ENCODE measurements at places on chromosomes 13 and 19.

GRCh38 chr13:64553411-64554129 is 2676.6 kb downstream of the PCDH9 start:
- no peak for DNase-seq

DNA sequence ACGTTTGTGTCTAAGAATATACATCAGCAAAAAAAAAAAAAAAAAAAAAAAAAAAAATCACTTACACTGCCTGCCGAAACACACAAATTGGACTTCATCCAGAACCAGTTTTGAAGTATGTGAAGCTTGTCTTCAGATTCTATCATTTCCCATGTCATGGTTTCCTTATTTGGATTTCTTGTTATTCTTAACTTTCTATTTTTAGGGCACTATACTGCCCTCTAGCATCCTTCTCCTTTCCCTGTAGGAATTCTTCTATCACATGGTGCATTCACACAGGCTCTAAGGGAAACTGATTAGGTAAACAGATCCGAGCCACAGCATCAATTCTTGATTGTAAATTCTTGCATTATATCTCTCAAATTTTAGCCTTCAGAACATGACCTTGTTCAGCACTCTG is 1507.5 kb downstream of the OLFM4 start:
- DNase-seq = peak; percentile 27

GRCh38 chr13:28046981-28047380 is 53.4 kb downstream of the FLT3 start:
- DNase-seq = no peak

- DNase-seq = no peak
Observed at GRCh38 chr19:48108997-48109782, 1.4 kb downstream of the PLA2G4C start.

DNA sequence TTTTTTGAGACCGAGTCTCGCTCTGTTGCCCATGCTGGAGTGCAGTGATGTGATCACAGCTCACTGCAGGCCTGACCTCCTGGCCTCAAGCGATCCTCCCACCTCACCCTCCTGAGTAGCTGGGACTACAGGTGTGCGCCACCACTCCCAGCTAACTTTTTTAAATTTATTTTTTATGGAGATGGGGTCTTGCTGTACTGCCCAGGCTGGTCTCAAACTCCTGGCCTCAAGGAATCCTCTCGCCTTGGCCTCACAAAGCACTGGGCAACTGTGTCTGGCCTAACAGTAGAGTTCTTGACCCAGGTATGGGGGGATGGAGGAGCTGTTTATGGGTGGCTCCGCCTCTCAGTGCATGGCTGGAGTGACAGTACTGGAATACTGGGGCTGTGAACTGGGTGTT is 59.6 kb downstream of the SMARCA4 start:
- no peak for DNase-seq

DNA sequence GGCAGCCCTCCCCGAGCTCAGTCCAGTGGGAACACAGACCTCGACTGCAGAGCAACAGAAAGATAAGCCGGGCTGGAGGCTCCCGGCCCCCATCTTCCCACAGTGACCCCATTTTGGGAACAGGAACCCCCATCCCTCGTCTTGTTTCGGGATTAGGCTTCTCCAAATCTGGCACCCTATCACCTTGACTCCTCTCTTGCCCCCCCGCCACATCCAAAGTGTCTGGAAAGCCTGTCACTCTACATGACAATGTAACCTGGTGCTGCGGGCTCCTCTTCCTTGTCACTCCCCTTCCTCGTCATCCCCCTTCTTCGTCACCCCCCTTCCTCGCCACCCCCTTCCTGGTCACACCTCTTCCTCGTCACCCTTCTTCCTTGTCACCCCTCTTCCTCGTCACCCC is 10.1 kb downstream of the PAK4 start:
- DNase-seq = no peak

DNA sequence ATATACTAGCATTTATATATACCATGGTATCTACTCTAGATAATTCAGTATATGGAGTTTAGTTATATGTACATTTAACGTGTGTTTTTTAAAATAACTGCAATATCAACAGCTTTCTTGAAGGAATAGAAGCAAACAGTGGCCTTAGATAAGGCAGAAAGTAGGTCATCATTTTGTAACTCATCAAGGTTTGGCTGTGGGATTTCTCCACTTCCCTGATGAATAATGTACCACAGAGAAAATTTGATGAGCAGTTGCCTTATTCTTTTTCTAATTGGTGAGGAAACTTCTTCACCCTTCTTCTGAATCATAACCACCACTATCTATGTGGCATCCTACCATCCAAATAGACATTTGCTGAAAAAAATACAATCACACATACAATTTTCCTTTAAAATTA is 590.2 kb upstream of the SPRY2 start:
- no peak for DNase-seq

DNA sequence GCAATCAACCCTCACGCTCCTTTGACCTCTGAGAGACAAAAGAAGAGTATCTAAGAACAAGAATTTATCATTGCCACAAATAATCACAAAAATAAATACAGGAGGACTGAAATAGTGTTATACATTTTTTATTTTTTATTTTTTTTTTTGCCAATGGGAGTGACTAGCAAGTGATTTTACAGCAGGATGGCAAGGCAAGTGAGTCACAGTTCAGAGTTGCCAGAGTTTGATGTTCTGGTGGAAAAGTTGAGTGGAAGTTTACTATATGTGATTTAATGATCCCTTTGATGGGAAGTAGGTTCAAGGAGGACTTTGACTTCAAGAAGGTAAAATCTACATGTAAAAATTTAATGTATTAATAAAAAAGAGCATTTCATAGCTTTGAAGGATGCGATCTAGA is 2691.4 kb downstream of the PCDH9 start:
- DNase-seq = no peak

DNA sequence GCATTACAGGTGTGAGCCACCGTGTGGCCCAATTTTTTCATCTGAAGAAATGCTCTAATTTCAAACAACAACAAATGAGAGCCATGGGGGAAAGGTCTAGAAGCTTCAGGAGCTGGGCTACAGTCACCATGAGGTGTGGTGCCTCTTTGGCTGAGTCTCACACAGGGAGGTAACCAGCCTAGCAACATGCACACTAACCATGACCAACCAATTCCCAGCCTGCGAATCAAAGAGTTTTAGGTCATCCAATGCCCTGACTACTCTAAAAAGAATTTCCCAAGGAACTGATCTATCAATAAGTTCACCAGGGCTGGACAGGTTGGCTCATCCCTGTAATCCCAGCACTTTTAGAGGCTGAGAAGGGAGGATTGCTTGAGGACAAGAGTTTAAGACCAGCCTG is 29.9 kb downstream of the PBX4 start:
- DNase-seq = no peak

DNA sequence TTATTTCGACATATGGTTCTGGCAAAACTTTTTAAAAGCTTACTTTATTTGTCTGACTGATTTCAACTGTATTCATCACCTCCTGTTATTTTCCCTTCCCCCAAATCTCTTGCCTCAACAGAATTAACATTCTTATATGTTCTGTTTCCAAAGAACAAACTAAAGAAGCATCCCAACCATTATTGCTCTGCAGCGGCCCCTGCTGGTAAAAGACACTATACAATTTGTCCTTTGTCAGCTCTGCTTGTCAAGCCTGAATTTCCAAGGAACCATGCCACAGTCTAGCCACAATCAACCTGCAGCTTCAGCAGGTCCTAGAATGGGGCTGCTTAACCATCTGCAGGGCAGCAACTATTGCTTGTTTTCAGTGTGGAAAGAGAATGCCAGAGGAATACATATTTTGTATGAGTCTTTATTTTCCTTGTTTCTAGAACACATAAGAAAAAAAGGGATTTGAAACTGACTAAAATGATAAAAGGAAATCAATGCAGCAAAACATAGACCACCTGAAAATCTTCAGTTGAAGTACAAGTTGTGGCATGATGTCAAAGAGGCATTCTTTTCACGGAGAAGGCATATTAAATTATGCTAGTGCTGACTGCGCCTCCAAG is 845.3 kb downstream of the DIAPH3 start:
- DNase-seq = peak; percentile 66

DNA sequence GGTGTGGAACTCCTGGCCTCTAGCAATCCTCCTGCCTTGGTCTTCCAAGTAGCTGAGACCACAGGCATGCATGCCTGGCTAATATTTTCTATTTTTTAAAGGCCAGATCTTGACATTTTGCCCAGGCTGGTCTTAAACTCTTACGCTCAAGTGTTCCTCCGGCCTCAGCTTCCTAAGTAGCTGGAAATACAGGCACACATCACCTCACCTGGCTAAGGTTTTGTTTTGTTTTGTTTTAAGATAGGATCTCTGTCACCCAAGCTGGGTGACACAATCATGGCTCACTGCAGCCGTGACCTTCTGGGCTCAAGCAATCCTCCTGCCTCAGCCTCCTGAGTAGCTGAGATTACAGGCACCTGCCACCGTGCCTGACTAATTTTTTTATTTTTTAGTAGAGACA is 5.5 kb upstream of the RLN3 start:
- DNase-seq = no peak

- DNase-seq = peak; percentile 67
Observed at GRCh38 chr13:91145571-91146205, 201.8 kb upstream of the MIR17HG start.

DNA sequence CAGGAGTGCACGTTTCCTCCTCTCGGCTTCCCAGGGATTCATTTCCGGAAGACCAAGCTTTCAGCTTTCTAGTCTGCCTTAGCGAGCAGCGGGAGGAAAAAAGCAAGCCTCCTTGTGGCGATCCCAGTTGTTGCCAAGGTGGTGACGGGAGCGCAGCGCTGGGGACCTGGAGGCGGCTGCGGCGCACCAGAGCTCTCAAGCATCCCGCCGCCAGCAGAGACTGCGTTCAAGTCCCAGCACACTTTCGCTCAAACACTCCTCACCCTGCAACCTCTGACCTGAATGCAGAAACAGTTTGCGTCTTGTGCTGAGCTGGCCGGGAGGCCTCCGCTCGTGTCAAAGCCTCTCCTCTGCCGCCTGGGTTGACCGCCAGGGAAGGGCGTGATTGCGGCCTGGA is 4.9 kb downstream of the GSX1 start:
- no peak for DNase-seq

DNA sequence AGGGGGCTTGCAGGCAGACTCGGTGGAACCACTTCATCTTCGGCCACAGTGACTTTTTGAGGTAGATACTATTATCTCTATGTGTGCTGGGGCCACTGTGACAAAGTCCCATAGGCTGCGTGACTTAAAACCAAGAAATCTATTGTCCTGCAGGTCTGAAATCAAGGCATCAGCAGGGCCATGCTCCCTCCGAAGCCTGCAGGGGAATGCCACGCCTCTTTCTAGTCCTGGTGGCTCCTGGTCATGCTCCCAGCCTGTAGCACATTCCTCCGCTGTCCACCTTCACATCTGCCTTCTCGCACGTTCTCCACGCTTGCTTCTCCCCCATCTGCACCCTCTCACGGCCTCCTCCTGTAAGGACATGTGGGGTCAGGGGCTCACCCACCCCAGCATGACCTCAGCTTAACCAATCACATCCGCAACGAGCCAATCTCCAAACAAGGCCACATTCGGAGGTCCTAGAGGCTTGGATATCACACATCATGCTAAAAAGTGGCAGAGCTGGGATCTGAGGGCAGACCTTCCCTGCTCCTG is 21.0 kb upstream of the RAB20 start:
- no peak for DNase-seq

DNA sequence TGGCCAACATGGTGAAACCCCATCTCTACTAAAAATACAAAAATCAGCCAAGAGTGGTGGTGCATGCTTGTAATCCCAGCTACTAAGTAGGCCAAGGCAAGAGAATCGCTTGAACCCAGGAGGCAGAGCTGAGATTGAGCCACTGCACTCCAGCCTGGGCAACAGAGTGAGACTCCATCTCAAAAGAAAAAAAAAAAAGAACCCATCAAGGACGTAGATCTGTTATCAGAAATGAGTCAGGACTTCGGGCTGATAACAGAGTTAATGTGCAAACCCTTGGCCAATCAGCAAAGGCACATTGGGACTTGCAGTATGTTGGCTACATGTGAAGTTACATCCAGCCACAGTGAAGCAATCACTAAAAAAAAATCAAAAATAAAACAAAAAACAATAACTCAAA is 4.8 kb upstream of the LGALS7B start:
- DNase-seq = no peak

DNA sequence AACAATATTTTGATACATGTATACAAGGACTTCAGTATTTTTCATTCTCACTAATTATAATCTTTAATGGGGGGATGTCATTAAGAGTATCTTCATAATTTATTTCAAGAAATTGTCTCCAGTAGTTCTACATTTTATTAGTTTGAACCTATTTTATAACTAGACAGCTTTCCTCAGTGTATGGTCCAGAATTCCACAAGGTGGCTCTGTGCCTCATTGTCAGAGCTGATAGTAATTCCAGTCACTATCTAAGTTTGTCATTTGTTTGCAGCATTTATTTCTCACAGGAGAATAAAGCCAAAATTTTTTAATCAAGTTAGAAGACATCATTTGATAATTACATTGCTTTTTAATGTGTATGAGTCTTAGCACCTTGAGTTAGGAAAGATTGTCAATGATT is 1633.0 kb upstream of the PCDH20 start:
- no peak for DNase-seq

GRCh38 chr13:108968566-108968965 is 339.2 kb downstream of the MYO16 start:
- DNase-seq = no peak

DNA sequence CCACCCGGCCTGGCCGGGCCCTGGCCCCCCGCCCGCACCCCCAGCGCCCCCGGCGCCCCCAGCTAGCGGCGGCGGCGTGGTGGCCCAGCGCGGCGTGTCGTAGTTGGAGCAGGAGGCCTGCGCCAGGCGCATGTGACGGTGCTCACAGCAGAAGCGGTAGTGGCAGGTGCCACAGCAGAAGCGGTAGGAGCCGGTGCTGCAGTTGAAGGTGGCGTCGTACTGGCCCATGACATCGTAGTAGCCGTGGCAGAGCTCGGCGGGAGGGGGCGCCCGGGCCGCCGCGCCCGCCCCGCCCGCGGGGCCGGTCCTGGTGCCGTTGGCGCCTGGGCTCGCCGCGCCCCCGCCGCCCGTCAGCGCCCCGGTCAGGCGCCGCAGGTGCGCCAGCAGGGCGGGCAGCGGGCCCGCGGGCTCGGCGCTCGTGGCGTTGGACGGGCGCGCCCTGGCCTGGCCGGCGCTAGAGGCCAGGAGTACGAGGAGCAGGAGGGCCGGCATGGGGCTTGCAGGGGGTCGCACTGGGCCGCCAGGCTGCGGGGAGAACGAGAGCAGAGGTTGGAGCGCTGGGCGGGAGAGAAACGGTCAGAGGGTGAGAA is 633 bp downstream of the SHISA7 start:
- no peak for DNase-seq

GRCh38 chr13:63838366-63839110 is 2422.9 kb upstream of the PCDH20 start:
- DNase-seq = no peak

- peak; percentile 50 for DNase-seq
Observed at GRCh38 chr13:24834902-24835510, 71.0 kb downstream of the RNF17 start.

DNA sequence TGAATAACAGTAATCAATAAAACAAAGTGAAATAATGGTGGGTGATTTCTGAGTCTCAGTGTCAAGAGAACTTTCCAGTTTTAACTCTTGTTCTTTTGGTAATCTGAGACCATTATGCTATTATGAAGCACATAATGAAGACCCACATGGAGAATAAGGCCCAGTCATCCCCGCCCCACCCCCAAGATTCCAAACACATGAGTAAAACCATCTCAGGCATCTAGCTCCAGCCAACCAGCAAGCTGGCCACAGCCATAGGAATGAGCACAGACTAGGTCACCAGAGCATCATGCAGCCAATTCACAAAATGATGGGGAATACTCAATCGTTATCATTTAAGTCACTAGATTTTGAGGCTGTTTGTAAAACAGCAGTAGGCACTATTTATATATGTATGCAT is 1769.0 kb upstream of the PCDH20 start:
- peak; percentile 78 for DNase-seq
